ENCODE measurements at places on chromosomes 11 and 22.

DNA sequence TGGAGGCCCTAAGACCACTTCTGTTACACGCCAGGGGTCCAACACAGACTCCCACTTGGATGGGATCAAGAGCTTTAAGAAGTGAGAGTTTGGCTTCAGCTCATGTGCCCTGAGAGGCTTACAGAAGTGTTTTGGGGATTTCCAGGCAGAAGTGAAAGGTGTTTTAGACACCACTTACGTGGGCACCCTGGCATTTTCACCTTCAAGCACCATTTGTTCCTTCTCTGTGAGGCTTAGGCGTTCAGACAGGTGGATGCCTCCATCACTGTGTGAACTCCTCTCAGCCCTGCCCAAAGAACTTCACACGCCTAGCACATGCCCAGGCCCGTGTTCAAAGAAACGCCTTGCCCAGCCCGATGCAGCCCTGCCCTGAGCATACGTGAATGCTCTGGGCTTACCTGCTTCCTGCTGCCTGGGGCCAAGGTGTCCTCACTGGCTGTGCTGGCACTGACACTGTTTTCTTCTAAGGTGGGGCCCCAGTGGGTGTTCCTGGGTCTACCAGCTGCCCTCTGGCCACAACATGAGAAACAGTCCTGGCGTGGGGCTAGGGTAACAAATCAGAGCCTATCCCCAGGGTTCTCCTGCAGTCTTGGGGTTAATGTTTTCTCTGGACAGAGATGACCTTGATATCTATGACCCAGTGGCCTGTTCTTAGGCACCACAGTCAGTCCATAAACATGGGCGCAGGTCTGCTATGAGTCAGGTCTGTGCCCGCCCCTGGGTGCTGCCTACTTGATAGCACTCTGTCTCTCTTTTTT lies 34.0 kb downstream of the AMPD3 start:
- no peak for DNase-seq

DNA sequence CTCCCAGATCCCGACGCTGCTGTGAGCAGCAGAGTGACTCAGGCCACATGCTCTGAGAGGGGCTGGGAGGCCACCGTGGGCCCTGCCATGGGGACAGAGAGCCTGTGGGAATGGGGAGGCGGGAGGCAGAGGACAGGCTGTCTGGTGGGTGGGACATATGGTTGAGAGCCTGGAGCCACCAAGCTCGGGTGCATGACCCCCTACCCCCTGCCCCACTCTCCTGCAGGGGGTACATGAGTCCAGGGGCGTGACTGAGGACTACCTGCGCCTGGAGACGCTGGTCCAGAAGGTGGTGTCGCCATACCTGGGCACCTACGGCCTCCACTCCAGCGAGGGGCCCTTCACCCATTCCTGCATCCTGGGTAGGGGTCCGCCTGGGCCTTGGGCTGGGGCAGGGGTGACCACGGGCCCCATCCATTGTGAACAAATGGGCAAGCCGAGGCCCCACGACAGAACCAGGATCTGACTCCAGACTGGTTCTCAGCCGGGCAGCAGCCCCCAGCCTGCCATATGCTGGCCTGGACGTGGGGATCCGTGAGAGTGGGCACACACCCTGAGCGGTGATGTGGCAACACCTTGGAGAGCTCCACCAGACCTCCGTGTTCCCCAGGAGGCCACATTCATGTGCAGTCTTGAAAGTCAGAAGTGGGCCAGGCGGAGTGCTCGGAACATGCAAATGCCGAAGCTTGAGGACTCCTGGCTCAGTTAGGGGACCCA lies 17.4 kb upstream of the ARHGAP8 start:
- no peak for DNase-seq

DNA sequence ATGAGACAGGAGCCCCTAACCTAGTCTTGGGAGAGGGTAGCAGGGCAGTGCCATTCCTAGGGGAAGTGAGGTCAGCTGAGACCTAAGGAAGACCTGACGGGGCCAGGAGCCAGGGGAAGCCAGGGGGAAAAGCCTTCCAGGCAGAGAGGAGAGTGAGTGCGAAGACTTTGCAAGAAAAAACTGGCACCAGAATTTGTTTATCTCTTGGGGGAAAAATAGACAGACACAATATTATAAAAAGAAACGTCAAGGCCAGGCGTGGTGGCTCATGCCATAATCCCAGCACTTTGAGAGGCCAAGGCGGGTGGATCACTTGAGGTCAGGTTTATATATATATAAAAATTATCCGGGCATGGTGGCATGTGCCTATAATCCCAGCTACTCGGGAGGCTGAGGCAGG lies 26.9 kb upstream of the TESMIN start:
- no peak for DNase-seq

GRCh38 chr11:120199613-120200012 lies 11.2 kb upstream of the OAF start:
- no peak for DNase-seq

DNA sequence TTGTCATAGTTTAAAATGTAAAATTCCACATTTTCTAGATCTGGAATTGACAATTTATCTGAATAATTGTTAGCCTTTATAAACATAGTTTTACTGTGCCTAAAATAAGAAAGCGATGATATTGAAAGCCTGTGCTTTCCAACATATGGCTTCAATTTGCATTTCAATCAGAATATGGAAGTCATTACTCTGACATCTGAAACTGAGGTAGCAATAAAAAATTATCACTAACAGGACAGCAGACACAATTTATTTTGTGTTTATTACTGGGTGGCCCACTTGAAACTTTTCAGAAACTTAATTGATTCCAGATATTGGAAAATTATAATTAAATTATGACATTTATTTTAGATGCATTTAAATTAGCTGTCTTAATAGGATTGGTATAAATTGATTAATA lies 78.5 kb downstream of the TMEM135 start:
- no peak for DNase-seq

DNA sequence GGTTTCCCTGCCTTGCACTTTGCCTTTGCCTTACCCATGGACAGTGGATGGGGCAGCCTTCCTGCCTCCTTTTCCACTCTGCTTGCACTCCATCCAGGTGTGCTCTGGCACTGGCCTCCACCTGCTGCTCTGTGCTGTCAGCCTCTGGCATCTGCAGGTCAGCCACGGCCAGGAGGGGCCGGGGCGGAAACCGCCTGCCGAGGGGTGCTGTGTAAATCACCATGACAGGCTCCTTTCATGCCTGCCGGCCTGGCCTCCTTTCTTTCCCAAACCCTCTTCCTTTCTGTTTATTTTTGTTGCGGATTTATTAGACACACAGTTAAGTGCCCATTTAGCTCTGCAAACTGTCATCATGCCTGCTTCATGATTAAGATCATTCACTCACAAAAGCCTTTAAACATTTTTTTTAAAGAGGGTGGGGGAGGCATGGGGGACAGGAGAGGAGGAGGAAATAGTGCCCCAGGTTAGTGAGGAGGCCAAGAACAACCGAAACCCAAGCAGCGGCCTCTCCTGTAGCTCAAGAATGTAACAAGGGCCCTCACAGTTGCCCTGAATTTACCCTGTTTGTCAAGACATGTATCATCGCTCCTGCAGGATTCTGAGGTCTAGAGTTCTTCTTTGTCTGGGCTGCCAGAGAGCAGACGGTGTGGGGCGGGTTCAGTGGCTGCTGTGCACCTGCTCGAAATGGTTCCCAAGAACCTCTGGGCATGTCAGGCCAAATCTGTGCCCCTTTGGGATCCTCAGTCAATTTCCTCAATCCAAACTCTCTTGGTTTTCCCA lies 83.3 kb downstream of the BARX2 start:
- DNase-seq: no peak

DNA sequence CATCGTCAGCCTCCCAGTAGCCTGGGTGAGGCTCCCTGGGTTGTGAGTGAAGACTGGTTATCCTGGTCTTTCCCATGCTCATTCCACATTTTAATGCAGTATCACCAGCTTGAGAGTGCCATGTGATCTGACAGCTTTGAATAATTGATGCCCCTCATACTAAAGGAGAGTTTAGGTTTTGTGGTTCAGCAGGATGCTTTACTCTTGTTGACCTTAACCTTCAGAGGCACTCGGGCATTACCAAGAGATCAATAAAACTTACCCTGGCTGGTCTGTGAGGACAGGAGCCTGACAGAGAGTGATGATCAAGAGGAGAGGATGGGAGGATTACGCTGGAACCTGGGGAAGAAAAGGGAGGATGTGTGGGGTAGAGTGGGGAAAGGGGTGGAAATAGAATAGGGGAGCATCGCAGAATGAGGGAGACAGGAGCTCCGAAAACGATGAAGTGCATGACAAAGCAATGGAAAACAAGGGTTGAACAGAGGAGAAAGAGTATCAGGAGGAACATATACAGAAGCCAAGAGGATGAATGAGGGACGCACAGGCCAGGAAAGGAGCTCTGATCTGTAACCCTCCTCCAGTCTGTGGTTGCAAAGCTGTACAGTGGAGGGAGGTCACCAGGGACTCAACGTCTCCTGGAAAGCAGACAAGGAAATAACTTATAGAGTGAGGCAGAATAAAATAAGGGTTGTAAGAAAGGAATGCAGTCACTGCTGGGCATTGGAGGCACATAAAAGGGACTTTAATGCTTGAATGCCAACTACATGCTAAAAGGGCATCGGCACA lies 594.5 kb downstream of the NTM start:
- DNase-seq: no peak

Data from stimulated activated CD4-positive, alpha-beta T cell treated with anti-CD3 and anti-CD28 coated beads, Interleukin-12 subunit alpha, Interleukin-12 subunit beta, amount 100 ng/mL, for 4 hours (primary cell).